ENCODE measurements at places on chromosomes 1 and 21.

- no peak for DNase-seq
- no peak overlapping the region for H3K4me3 ChIP-seq
- H3K4me1 ChIP-seq = no peaks in the 10 kb centered on the region
- no peak overlapping the region for H3K27ac ChIP-seq
These were observed 132.7 kb downstream of the ACTL8 start for GRCh38 chr1:17887661-17888371.

GRCh38 chr1:26358411-26359384 is 4.8 kb upstream of the CRYBG2 start:
- H3K4me1 ChIP-seq = peaks cover 70% of the 10 kb centered on the region
- H3K27me3 ChIP-seq = peaks cover 8% of the 10 kb centered on the region
- peaks cover 5% of the 10 kb centered on the region for H3K36me3 ChIP-seq

DNA sequence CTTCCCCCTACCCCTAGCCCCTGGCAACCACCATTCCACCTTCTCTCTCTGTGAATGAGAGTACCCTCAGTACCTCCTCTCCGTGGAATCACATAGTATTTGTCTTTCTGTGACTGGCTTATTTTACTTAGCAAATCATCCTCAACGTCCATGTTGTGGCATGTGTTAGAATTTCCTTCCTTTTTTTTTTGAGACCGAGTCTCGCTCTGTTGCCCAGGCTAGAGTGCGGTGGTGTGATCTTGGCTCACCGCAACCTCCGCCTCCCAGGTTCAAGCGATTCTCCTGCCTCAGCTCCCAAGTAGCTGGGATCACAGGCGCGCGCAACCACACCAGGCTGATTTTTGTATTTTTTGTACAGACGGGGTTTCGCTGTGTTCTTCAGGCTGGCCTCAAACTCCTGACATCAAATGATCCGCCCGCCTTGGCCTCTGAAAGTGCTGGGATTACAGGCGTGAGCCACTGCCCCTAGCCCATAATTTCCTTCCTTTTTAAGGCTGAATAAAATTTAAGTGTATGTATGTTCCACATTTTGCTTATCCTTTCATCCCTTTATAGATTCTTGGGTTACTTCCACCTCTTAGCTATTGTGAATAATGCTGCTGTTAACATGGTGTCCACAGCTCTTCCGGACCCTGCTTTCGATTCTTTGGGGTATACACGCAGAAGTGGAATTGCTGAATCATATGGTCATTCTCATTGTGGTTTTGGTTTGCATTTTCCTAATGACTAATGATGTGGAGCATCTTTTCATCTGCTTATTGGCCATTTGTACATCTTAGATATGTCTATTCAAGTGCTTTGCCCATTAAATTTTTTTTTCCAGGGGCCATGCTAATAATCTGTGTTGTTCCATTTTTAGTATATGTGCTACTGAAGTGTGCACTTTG is 32.3 kb downstream of the ERRFI1 start:
- DNase-seq = no peak
- H3K4me1 ChIP-seq = no peaks in the 10 kb centered on the region
- H3K36me3 ChIP-seq = peaks cover 14% of the 10 kb centered on the region
- no peak overlapping the region for H3K4me3 ChIP-seq

DNA sequence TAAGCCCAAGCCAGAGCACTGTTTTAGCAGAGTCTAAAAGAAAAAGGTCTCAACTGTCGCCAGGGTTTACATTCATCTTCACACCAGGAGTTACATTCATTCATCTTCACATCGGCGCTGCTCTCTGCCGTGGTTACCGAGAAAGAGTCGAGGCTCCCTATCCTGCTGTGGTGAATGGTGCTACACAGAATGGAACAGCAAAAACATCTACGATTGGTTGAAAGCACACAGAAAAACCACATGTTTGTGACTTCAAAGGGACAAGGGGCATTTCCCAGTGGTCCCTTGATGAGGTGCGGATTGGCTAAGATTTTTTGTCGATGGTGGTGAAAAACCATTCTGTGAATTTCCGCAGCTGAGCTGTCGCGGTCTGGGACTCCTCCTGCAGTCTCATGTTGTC is 231.1 kb downstream of the SIPA1L2 start:
- no peak overlapping the region for H3K4me3 ChIP-seq
- no peaks in the 10 kb centered on the region for H3K36me3 ChIP-seq

- no peaks in the 10 kb centered on the region for H3K27me3 ChIP-seq
- no peak for DNase-seq
- H3K4me1 ChIP-seq = no peaks in the 10 kb centered on the region
These were observed 49.4 kb downstream of the LEPR start for GRCh38 chr1:65469889-65470340.

- H3K4me3 ChIP-seq = no peak overlapping the region
- no peaks in the 10 kb centered on the region for H3K27me3 ChIP-seq
- H3K4me1 ChIP-seq = peaks cover 8% of the 10 kb centered on the region
- H3K27ac ChIP-seq = no peak overlapping the region
These were observed 17.6 kb downstream of the CTPS1 start for GRCh38 chr1:40997096-40997495.

DNA sequence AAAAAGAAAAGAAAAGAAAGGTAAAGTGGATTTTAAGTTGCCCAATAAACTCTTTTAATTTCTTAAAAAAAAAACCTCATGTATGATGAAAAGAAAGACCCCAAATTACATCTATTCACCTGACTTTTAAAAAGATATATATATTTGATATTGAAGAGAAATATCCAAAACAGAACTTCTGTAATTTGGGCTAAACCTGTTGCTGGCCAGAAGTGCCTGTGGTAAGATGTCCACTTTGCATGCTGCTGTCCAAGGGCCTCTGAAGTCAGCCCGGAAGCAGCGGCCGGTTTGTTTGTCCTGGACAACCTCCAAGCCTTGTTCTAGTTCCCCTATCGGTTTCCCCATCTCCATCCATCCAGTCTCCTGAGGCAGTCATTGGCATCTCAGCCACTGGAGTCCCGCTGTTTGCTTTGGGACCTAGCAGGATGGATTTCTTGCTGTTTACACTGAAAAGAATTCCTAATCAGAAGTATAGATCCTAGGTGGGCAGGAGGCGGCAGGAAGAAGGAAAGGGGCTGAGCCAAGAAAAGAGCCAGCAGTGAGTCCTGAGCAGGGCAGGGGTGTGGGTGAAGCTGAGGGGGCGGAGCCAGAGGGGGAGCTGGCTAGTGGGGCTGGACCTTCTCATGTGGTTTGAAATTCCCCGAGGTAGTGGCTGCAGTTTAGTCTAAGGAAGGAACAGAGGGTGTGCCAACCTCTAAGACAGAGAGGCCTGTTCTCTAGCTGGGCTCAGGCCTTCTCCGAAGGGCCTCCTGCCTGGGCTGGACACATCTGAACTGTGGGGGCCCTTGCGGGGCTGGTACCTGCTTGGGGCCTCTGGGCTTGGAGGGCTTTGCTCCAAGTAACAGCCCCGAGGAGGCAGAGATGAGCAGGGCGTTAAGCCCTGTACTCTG is 3.3 kb downstream of the NCMAP start:
- H3K4me3 ChIP-seq = no peak overlapping the region
- H3K27ac ChIP-seq = no peak overlapping the region
- DNase-seq = no peak
- H3K36me3 ChIP-seq = no peaks in the 10 kb centered on the region

DNA sequence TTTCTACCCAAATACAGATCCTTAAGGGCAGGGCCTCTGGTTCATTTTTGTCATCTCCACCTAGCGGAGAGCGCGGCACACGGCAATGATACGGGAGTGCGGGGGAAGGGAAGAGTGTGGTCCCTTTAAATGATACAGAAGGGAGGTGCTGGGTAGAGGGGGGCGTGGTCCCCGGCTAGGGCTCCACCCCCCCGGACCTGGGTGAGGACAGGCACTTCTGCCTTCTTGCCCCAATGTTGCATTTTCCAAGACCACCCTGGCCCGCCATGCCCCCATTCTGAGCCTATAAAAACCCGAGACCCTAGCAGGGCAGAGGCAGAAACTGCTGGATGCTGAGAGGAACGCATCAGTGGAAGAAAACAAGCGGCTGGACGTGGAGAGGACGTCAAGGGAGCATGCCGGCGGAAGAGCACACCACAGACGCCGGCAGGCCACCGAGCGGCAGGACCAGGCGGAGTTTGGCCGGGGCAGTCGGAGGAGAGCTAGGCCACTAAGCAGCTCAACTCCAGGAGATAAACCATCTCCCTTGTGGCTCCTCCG is 30.0 kb downstream of the LRRC3 start:
- H3K27ac ChIP-seq = no peak overlapping the region
- H3K36me3 ChIP-seq = no peaks in the 10 kb centered on the region
- DNase-seq = peak; percentile 55
- H3K4me1 ChIP-seq = peaks cover 10% of the 10 kb centered on the region
- peak overlapping the region; percentile 70 for H3K4me3 ChIP-seq

DNA sequence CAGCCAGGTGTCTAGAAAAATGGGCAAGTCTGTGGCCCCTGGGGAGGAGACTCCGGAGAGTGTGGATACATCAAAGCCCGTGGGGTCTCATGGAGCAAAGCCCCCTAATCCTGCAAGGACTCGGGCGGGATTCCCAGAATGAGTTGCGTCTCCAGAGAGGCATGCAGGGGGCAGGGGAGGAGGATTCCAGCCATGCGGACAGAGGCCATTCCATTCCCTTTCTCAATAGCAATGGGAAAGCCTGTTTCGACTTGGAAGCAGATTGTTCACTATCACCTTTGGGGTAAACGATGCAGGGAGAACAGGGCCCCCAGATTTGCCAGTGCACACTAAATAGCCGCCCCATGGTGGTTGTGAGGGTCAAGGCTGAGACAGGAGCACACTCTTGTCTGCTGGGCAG is 15.4 kb upstream of the PRDM15 start:
- DNase-seq = no peak
- peaks cover 2% of the 10 kb centered on the region for H3K36me3 ChIP-seq
- no peak overlapping the region for H3K4me3 ChIP-seq
- peaks cover 38% of the 10 kb centered on the region for H3K4me1 ChIP-seq

GRCh38 chr1:159829822-159830465 is 3.3 kb downstream of the SLAMF8 start:
- H3K4me1 ChIP-seq = peaks cover 44% of the 10 kb centered on the region
- peaks cover 12% of the 10 kb centered on the region for H3K36me3 ChIP-seq
- H3K4me3 ChIP-seq = no peak overlapping the region
- no peak overlapping the region for H3K27ac ChIP-seq

DNA sequence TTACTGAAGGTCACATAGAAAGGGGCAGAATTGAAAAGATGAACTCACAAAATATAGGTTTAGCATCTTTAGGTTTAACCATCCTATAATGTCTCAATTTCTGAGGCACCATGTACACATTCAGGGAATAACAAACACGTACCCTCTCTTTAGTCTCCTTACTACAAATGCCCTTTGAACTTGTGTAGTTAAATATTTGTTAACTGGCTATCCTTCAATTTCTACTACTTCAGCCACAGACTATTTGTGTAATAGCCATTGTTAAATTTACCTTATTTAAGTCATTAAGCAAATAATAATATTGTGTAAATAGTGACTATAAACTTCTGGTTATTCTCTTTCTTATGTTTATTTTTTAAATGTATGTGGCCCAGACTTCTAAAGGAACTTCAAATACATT is 600.5 kb downstream of the KCNT2 start:
- H3K4me3 ChIP-seq = no peak overlapping the region
- no peak overlapping the region for H3K27ac ChIP-seq
- no peak for DNase-seq
- H3K27me3 ChIP-seq = no peaks in the 10 kb centered on the region
- no peaks in the 10 kb centered on the region for H3K36me3 ChIP-seq

- DNase-seq = no peak
- no peak overlapping the region for H3K4me3 ChIP-seq
- no peaks in the 10 kb centered on the region for H3K27me3 ChIP-seq
- no peaks in the 10 kb centered on the region for H3K36me3 ChIP-seq
- peaks cover 6% of the 10 kb centered on the region for H3K4me1 ChIP-seq
These were observed 167.3 kb downstream of the ZZZ3 start for GRCh38 chr1:77514921-77515776.

DNA sequence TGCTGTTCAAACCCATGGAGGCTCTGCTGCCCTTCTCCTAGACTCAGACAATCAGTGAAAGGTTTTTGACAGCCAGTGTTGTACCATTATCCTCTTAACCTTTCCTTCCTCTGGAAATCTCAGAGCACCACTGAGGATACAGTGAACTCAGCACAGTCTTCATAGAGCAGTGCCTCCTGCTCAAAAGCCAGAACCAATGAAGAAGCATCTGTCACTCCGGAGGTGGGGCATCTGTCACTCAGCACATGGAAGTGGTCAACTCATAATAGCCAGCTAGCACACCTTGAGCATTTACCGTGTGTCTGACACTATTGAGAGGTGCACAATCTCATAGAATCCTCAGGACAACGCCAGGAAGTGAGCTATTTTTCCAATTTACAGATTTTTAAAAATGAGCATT is 62.4 kb downstream of the NMNAT2 start:
- DNase-seq = no peak
- H3K27ac ChIP-seq = no peak overlapping the region
- peaks cover 3% of the 10 kb centered on the region for H3K27me3 ChIP-seq
- H3K4me3 ChIP-seq = no peak overlapping the region

- H3K36me3 ChIP-seq = no peaks in the 10 kb centered on the region
- H3K27me3 ChIP-seq = peaks cover 26% of the 10 kb centered on the region
- no peaks in the 10 kb centered on the region for H3K4me1 ChIP-seq
- H3K4me3 ChIP-seq = no peak overlapping the region
- no peak for DNase-seq
These were observed 9.3 kb upstream of the MAST2 start for GRCh38 chr1:45793942-45794604.

GRCh38 chr1:176102768-176103350 is 104.2 kb downstream of the COP1 start:
- no peak overlapping the region for H3K27ac ChIP-seq
- H3K4me1 ChIP-seq = no peaks in the 10 kb centered on the region
- no peak overlapping the region for H3K4me3 ChIP-seq
- H3K27me3 ChIP-seq = no peaks in the 10 kb centered on the region
- no peak for DNase-seq

DNA sequence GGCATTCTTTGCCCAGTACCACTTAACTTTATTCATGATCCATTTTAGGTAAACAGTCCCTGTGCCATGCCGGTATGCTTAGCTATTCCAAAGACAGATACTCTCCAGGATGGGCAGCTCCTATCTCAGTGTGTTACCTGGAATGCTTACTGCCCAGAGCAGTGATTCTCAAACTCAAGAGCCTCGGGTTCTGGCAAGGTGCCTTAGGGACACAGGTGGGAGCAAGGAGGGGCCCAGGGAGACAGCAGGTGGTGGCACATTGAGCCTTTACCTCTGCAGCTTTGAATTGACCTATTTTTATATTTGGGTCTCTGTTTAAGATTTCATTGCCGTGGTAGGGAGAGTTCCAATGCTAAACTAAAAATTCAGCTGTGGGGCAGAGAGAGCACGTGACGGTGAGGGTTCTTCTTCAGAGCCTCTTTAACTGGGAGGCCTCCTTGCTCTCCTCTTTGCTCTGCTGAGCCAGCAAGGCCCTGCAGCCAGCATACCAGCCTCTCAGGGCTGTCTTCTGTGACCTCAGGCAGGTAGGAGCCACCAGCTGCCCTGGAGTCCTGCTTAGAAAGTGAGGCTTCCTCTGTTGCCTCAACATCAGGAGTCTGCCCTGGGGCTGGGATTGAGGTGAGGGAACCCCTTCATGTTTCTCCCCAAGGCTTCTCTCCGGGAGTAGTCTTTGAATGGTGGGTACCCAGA is 20.2 kb downstream of the PHGDH start:
- H3K4me1 ChIP-seq = no peaks in the 10 kb centered on the region
- H3K27ac ChIP-seq = no peak overlapping the region
- H3K4me3 ChIP-seq = no peak overlapping the region
- no peak for DNase-seq
